Urinary bladder (tissue), 4 donors: ENCODE measurements at places on chromosomes 12 and 14.

DNA sequence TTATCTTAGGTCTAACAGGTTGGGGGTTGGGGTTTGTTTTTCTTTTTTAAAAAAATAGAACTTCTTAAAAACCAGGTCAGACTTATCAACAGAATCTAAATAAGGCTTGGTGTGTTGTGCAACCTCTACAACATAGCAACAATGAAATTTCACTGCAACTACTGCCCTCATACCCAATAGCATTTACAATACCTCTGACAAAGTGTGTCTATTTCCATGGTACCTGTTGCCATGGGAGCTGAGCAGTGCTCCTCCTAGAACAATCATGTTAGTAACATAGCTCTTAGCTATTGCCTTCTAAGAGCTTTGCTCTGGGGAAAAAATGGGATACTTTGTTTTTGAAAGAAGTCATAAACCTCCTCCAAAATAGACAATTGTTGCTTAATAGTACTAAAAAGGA lies 103.3 kb upstream of the CCDC175 start:
- DNase-seq, result no peak

- no peak for DNase-seq
Measured at GRCh38 chr12:59708484-59708883, 112.7 kb downstream of the SLC16A7 start.

DNA sequence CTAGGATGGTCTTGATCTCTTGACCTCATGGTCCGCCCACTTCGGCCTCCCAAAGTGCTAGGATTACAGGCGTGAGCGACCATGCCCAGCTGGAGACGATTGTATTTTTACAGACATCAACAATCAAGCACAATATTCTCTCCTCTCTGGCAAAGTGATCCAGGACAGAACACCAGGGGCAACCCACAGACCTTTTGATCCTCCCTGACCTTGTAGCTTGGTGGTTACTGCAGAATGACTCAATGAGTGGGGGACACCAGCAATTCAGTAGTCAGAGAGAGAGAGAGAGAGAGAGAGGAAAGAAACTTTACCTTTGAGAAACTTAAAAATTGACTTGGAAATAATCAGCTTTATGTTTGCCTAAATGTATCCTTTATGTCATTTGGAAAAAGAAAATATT lies 51.2 kb downstream of the DRAM1 start:
- DNase-seq, result no peak

DNA sequence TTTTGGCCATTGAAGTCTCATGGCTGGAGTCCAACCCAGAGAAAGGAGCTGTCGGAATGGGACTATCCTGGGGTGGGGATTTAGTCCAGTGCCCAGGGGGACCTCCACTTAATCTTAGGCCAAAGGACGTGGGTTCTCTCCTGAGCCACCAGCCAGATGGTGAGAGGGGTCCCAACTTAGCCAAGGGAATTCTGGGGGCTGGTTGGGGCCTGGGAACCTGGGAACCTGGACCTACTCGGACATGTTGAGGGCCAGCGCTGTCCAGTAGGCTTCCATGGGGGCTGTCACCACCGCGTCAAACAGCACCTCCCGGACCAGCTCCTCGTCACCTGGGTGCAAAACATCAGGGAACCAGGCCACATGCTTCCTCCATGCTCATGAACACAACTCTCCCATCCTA lies 33.4 kb downstream of the LRTM2 start:
- no peak for DNase-seq

DNA sequence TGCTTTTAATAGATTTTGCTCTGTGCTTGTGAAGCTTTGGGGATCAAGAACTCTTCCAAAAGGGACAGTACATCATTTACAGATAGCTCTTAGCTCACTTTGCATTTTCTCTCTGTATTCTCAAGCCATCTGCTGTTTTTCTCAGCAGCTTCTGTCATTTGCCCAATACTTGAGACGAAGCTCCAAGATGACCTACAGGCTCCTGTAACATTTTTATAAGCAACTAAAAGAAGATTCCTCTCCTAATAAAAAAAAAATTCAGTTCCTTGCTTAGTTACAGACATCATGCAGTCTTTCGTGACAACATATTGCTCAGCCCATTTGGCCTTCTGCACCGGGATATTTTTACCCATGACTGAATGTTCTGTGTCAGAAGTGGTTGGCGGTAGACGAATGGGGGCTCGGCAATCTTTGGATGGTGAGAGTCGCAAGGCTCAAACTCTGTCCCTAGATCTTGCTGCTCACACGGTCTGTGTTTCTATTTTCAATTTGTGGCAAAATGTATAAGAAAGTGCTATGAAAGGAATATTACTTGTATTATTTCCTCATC lies 215.6 kb downstream of the FSCB start:
- peak; percentile 2 for DNase-seq

GRCh38 chr12:39772821-39773259 lies 153.2 kb upstream of the ABCD2 start:
- no peak for DNase-seq

- DNase-seq, result no peak
Measured at GRCh38 chr12:68580911-68581310, 29.8 kb upstream of the RAP1B start.

GRCh38 chr12:98419081-98419794 lies 96.2 kb upstream of the TMPO start:
- DNase-seq, result no peak

DNA sequence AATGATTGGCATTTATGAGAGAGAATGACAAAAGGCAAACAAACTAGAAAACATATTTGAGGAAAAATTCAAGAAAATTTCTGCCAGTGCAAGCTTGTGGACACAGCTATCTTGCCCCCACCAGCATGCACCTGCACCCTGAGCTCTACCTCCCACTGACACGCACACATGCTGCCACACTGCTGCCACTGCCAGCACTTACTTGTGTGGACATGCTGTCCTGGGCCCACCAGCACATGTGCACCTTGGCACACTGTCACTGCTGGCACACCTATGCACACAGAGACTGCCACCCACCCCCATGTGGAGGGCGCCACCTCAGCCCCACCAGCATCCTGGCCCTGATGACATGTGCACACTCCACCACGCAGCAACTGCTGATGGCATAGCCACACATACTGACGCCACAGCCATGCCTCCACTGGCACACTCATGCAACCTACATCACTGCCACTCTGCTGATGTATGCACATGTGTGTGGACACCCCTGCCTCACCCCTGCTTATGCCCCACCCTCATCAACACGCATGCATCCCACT lies 475.0 kb downstream of the SOX5 start:
- no peak for DNase-seq

GRCh38 chr12:106021516-106021915 lies 117.2 kb downstream of the NUAK1 start:
- no peak for DNase-seq

- DNase-seq, result no peak
Measured at GRCh38 chr14:54919330-54919729, 16.7 kb upstream of the GCH1 start.

DNA sequence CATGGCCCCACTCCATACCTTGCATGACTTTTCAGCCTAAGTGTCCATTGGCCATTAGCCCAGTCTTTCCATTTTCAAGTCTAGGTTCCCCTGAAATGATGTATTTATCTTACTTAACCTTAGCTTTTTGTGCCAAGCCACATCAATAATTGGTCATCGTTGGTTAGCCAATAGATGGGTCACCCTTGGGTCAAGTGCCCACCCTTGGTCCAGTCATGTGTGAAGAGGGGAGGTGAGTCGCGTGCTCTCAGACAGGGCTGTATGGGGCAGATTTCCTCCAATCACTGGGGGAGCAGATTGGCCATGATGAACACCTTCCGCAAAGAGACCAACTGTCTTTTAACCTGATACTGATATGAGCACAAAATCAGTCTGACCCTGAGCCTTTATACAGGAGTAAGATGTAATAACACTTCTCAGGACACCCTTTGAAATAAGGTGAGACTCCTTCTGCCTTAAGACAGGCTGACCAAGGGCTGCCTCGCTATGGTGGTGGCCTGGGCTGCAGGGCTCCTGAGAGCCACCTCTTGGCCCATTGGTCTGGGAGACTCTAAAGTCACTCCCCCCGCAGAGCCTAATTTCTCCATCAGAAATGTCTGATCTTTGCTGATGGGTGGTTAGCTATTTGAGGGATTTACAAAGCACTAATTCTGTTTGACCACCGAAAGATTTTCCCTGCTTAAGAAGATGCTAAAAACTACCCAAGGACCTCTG lies 143.2 kb downstream of the ZFP36L1 start:
- no peak for DNase-seq

DNA sequence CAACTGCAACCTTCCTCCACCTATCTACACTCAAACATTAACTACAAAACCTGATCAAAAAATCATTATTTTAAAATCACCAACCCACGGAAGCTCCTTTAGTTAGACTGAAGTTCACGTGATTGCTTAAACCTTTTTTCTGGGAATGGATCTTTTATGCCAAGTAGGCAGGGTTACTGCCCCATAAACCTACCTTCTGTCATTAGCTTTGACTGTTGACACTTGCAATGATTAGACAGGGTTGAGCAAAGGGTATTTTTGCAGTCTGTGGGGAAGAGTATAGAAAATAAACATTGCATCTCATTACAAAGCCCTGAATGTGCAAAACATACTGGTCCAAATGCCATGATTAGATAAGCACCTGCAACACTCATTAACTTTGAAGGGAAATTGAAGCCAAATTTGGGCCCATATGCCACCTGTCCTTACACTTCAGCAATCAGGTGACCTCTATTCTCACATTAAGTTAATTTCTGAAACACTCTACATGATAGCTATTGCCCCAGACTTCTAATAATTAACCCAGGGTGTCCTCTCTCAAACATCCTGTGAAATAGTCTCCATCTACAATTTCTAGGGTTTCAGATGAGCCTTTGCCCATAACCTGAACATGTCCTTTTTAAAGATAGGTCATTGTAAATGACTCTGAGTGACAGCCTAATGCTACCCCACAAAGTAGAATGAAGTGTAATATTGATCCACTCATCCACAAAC lies 156.0 kb upstream of the PLEKHG7 start:
- no peak for DNase-seq

DNA sequence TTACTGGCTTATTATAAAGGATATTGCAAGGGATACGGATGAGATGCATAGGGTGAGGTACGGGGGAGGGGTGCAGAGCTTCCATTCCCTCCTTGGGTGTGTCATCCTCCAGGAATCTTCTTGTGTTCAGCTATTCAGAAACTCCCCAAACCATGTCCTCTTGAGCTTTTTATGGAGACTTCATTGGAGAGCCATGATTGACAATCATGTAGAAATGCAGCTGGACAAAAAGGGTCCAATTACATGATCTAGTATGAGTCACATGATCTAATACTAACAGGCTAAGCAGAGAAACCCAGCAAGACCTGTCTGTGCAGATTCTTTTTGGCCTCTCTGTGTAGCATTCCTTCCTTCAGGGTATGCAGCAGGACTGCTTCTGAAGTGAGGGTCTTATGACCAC lies 23.9 kb upstream of the FLVCR2 start:
- no peak for DNase-seq

GRCh38 chr12:120846721-120847120 lies 57.4 kb downstream of the SPPL3 start:
- DNase-seq, result no peak

GRCh38 chr12:6104027-6104426 lies 20.4 kb downstream of the VWF start:
- no peak for DNase-seq

DNA sequence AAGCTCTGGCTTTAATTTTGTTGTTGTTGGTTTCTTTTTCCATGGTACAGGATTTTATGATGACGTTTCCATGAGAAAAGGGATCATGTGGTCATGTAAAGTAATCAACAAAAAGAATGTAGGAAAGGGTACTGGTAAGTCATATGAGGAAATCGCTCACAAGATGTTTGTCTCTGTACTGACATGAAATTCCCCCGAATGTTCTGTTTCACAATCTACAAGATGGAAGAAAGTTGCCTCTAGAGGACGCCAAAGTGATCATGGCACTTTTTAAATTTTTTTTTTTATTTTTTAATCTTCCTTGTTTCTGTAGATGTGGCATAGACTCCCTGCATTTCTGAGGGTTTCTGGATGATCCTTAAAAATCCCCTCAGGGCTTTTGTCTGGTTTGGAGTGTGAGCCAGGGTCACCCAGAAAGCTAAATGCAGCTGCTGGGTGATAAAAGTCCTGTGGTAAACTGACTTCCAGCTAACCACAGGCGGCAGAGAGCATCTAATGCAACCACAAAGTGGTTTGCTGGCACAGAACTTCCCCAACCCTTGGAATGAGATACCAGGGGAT lies 393.5 kb downstream of the CCDC91 start:
- DNase-seq, result no peak

DNA sequence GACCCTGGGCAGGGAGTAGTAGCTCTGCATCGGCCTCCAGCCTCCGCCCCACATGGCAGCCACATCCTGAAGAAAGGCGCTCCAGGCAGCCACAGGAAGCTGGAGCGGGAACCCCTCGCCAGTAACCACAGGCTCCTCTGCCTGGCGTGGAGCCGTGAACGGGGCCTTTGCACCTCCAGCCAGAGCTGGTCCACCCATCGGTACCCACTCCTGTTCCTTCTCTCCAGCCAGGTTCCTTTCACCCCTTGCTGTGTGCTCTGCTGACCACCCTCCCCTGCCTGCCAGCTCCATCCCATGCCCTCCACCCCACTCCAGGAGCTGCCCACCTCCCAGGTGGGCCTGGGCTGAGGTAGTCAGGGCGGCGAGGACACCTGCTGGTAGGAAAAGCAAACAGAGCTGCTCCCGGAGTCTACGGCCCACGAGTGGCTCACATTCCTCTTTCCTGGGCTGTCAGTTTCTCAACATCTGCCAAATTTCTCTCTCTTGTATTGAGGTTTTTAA lies 2.7 kb downstream of the TGFB3 start:
- DNase-seq, result no peak

DNA sequence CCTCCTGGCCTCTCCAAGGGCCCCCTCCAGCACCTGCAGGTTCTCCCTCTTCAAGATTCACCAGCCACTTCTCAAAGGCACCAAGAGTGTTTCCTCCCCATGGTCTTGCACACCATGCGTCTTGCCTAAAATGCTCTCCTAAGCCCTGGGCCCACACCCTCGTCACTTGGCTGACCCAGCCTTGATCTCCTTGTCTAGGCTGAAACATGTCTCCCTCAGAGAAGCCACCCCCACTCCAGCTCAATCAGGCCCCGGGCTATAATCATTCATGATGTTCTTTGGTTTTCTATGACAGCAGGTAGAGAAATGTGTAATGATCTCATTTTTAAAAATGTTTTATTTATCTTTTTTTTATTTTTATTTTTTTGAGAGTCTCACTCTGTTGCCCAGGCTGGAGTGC lies 88.1 kb downstream of the EFCAB11 start:
- DNase-seq, result no peak

DNA sequence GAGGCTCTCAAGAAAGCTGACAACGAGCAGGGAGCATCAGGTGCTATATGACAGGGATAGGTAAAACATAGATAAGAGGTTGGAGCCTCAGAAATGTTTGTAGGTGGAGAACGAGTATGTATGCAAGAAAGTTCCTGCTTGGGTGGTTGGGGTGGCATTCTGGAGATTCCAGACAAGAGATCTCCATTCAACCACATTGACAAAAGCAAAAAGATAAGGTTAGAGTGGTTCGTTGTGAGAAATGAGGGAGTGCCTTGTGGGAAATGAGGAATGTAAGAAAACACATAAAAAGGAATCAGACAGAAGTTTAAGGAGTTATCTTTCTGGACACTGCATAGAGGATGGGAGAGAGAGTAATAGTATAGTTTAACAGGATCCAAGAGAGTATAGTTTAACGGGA lies 290.3 kb downstream of the DPF3 start:
- no peak for DNase-seq

GRCh38 chr12:23950775-23951451 lies 1.4 kb upstream of the SOX5 start:
- DNase-seq, result no peak
